ENCODE measurements at places on chromosomes 2 and 18. TPM values are rescaled to one million over a fixed set of nuclear protein-coding genes. Genes with fewer than 3 reads are reported as not detected.

DNA sequence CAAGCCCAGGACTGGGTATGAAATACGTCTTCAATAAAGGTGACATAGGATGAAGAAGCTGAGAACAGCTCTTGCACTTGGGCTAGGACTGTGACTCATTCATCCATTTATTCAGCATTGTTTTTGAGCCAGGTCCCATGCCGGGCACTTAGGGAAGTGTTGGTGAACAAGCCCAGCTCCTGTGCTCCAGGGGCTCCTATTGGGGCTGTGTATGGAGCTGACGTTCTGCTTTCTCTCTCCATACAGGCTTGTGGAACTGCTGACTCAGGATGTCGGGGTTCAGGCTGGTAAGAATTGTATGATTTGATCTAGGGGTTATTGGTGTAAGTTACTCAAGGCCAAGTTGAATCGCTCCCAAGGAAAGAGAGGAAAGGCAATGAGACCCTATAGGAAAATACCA lies 24.0 kb downstream of the MYO7B start:
- DNase-seq: no peak

GRCh38 chr2:158293722-158294121 lies 162.8 kb downstream of the CCDC148 start:
- DNase-seq: no peak

DNA sequence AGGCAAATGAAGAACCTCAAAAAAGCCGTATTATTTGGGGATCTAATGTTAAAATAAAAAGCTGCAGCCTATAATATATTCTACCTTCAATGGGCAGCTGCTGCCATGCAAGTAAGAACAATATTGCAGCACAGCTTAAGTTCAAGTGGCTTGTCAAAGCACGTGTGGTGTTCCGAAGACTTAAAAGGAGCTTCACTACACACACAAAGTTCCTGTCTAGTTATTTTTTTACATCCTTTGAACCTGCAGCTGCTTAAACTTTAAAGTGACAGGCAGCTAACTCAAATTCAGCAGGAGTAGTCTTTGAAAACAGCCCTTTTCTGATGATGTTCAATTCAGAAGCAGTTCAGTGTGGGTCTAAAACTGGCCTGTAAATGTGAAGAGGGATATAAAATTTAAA lies 85.8 kb upstream of the XIRP2 start:
- DNase-seq: no peak

DNA sequence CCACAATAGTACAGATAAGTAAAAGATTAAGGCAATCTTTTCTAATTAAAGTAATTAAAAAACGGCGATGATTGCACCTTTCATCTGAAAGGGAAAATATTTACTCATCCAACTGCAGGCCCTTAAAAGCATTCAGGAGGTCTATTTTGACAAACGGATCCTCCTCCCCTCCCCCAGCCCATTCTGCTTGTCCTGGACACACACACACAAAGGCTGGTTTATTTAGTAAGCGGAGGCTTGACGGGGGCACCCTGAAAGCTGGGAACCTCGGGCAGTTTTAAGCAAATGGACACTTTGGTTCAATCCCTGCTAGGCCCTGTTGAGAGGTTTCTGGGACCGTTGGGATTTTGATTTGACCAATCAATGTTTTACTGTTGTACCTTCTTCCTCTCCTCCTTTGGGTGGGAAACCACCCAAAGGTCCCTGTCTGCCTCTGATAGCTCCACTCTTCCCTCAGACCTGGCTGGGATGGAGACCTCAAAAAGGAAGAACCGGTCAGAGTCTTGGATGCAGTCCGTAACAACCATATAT lies 135.8 kb upstream of the HAAO start:
- DNase-seq: no peak

DNA sequence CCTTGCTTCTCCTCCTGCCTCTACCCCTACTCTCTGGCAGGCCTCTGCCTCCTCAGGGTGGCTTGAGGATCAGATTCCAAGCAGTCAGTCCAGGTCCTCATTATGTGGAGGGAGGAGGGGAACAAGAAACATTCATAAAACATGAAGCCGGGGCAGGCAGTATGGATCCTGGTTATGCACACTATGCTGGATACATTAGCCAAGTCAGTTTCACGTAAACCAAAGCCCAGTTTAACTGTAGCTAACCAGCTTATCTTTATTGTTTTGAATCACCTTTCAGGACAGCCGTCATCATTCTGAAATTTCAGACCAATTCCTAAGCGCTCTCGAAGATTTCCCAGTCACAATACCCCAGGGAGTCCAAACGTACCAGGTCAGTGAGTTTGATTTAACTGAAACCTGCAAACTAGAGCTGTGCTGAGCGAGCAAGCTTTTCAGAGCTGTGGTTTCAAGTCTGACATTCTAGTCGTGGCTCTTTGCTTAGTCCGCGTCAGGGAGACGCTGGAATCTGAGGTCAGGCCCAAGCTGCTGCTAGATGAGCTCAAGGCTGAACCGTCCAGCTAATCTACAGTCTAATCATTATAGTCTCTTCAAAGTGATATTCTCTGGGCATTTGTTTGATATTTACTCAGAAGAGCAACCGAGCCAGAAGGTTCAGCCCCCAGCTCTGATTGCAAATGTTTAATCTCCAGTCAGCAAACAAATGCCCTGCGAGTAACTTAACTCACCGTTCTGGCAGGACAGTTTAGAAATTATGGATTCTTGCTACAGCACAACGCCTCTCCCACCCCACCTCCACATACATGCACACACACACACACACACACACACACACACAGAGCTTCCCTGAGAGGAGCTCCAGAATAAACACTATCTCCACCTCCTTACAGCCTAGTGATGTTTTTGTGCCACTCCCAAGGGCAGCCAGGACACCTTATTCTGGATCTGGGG lies 63.8 kb upstream of the BZW1 start:
- DNase-seq: no peak

GRCh38 chr2:141055531-141055930 lies 1075.3 kb downstream of the LRP1B start:
- DNase-seq: no peak

The TP53I3 gene
- total RNA-seq: 19.2 TPM

DNA sequence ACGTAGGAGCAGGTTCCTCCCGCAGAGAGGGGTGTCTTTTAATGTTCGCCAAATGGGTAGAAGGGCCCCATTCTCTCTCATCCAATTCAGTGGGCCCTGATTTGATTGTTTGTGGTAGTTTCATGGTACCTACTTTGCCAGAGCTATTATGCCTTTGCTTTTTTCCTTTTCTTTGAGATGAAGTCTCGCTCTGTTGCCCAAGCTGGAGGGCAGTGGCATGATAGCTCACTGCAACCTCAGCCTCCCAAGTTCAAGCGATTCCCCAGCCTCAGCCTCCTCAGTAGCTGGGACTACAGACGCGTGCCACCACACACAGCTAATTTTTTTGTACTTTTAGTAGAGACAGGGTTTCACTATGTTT lies 59.7 kb downstream of the DDX1 start:
- DNase-seq: no peak

DNA sequence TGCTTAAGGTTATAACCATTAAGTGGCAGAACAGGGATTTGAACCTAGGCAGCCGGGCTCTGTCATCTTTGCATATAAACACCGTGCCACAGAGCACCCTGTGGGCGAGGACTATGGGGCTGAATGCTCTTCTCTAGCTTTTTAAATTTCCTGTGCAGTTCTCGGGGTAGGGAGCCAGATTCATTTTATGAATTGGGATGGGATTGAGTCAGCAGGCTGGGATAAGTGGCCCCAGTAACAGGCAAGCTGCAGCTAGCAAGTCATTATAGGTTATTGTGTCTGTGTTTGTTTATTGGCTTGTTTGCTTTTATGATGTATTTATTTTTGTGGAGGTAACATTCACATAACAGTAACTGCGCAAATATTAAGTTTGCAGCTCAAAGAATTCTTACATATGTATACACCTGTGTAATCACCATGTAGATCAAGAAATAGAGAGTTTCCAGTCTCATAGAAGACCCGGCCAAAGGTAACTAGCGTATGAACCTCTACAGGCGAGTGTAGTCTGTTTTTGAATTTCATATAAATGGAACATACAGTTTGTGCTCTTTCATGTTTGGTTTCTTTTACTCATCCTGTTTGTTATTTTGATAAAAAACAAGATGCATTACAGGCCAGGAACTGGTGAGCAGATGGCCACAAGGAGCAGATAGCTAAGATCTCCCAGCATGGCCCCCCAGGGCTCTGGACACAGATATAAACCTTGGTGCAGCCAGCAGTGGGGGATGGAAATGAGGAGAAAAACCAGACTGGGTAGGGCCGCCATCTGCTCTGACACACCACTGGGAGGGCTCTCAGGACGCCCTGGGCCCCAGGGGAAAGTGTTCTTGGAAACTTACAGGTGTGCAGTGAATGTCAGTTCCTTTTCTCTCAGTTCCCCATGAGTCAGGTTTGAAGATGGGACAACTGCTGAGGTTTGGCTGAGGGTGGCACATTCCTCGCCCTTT lies 49.2 kb upstream of the GPR155 start:
- no peak for DNase-seq

The SP140L gene
- 8.5 TPM for total RNA-seq

DNA sequence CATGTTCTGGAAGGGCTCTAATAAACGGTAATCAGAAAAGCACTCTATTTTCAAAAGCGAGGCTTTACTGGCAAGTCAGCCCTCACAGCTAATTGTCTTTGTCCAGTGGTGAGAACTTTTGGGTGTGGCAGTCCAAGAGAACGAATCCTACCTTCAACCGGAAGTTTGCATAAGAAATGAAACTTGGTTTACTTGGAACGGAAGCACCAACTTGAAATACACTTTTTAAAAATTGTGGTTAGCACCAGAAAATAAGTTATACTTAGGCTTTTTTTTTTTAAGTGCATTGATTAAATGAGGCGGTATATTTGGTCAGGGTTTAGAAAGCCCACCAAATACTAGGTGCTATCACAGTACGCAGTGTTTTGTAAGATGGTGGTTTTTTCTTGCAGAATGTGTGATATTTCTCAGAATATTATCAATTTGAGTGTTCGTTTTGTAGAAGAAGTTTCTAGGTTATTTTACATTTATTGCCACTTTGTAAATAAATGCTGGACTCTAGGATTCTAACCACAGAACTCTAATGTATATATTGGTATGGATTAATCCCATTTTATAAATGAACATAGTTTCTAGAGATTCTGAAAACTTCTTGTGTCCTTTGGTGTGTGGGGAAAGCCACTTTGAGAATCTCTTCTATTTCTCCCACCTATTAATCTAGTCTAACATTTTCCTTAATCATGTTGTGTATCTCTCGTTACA lies 1.2 kb downstream of the MYL12A start:
- peak; percentile 54 for DNase-seq

- DNase-seq: no peak
These were observed 41.8 kb upstream of the LCLAT1 start for GRCh38 chr2:30405260-30405605.

The SCTR gene
- total RNA-seq: not detected

- DNase-seq: no peak
These were observed 3.5 kb downstream of the NOL10 start for GRCh38 chr2:10686176-10686730.

- DNase-seq: peak; percentile 39
These were observed 42.7 kb upstream of the ZFP36L2 start for GRCh38 chr2:43269074-43269572.

GRCh38 chr2:45888167-45888566 lies 236.7 kb downstream of the PRKCE start:
- no peak for DNase-seq

The D2HGDH gene
- total RNA-seq: 22.2 TPM

- DNase-seq: peak; percentile 95
These were observed at the start of gene DNPEP for GRCh38 chr2:219387306-219388120. Gene DNPEP (minus strand): TSS chr2:219387912. CDS start chr2:219387794, 118 bp downstream.

The TANC1 gene
- total RNA-seq: 62.3 TPM

DNA sequence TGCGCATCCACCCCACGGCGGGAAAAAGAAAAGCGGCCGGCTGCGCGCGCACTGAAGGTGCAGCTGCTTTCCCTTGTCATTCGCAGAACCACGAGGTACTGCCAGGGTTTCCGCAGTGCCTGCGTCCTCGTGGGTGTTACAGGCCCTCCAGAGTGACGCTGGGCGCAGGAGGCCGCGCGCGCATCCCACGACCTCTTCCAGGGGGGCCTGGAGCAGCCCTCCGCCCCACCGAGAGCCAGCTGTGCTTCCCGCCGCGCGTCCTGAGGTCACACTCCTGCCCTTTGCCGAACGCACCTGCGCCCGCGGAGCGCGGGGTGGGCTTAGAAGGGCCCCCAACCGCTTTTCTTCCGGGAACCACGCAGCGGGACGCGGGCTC lies 378 bp upstream of the IAH1 start:
- DNase-seq: peak; percentile 55

Data from breast epithelium (tissue), 4 donors.